ENCODE measurements at places on chromosomes 1 and 21. TPM values are rescaled to one million over a fixed set of nuclear protein-coding genes. Genes with fewer than 3 reads are reported as not detected.

DNA sequence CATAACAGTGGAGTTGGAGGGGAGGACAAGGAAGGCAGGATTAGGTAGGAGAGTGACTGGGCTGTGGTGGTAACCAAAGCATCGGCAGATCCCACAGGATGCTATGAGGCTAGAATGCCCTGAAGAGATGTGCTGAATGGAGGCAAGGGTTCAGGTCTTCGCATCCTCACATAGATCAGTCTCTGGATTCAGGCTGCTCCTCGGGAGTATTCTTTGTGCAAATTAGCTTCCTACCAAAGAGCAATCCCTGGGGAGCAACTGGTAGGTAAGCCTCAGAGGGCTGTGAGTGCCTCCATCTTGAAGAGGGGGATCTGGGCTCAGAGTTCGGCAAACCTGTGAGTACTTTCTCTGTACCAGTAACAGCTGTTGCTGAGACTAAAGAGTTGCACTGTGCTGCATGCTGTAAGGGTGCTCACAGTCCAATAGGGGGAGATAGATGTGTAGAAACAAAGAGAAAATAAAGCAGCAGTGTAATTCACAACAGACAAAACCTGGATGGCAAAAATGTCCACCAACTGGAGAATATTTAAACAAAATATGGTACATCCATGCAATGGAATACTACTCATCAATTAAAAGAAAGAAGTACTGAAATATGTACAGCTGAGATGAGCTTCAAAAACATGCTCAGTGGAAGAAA lies 322.4 kb upstream of the DEPDC1 start:
- no peak for DNase-seq

GRCh38 chr1:212213784-212214183 lies 71.4 kb upstream of the PPP2R5A start:
- no peak for DNase-seq

DNA sequence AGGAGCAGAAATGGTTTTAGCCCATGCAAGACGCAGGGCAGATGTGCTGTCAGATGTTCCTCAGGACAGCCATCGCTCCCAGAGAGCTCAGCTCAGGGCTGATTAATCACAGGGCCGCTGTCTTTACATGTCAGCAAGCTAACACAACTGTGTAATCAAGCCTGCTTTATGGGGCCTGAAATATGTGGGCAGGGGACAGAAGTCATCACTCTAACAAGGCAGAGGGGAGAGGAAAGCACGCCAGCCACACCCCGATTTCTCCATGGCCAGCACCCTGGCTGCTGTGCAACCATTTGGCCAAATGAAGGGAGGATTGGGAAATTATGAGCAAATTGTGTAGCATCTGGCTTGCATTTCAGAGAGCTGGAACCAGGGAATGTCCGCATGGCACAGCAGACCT lies 368.8 kb downstream of the NPHP4 start:
- DNase-seq = no peak

The KCNN3 gene
- 8.5 TPM for polyA plus RNA-seq

DNA sequence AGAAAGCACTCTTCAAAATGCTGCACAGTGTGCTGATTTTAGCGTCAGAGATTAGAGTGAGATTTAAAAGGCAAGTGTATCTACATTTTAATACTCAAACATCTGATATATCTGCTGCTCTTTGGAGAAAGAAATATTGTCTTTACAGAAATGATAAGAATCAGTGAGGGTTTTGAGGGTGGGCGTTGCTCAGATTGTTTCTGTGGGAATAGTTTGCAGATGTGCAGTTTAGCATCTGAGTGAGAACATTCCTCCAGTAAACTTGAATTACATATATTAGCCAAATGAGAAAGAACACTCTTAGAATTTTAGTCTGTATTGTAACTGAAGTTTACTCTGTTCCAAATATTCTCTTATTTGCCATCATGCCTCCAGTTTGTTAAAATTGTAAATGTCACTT lies 549.2 kb downstream of the NEGR1 start:
- peak; percentile 37 for DNase-seq

The SEMA4A gene
- polyA plus RNA-seq = 2.8 TPM

- DNase-seq = no peak
Observed at GRCh38 chr1:206768472-206769303, 1.9 kb upstream of the IL19 start.

- DNase-seq = no peak
Observed at GRCh38 chr1:153698020-153698922, 19.8 kb downstream of the NPR1 start.

The SMCP gene
- polyA plus RNA-seq = not detected

DNA sequence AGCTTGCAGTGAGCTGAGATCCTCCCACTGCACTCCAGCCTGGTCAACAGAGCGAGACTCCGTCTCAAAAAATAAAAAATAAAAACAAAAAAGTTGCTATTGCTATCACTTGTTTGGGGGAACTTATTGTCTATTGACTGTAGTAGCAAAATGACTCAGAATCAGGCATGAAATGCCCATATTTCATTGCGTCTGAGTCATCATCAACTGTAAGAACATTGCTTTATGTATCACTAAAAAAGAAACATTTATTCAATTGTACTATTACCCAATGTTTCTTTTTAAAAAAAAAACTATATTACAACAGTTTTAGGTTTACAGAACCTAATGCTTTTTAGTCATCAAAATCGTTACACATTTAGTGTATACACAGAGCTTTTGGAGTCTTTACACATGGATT lies 91.0 kb upstream of the FMN2 start:
- no peak for DNase-seq

DNA sequence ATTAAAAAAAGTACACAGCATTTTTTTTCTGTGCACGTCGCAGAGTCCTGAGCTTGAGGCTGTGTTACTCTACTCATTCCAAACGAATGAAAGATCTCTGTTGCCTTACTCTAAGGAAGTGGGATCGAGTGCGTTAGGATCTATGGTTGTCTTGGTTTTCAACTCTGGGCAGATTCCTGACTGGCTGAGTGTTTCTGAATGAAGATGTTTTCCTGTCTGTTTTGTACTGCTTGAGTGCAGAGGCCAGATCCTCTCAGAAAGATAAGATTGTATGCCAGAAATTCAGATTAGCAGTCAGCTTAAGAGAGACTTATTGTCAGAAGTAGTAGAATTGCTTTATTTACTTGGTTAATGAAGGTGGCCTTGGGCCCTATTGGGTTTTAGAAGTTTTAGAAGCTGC lies 14.0 kb downstream of the PLA2G2E start:
- DNase-seq = no peak

DNA sequence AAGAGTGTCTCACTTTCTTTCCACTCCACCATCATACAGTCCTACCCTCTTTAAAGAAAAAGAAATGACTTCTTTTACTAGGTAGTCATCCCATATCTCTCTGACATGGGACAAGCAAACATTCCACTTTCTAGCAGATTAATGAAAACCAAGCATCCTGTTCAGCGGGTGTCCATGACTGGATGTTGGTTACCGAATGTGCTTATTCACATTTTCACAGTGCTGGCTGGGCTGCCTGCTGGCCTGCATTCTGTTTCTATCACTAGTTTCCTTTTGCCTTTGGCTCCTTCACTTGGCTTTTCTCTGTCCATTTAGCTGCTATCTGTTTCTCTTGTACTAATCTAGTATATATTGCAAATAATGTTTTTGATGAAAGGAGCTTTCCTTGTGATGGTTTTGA lies 598.4 kb downstream of the RWDD3 start:
- DNase-seq = no peak

Measured in muscle of back (tissue), 13 donors.